ENCODE measurements at places on chromosomes 2 and 18. TPM values are rescaled to one million over a fixed set of nuclear protein-coding genes. Genes with fewer than 3 reads are reported as not detected.

DNA sequence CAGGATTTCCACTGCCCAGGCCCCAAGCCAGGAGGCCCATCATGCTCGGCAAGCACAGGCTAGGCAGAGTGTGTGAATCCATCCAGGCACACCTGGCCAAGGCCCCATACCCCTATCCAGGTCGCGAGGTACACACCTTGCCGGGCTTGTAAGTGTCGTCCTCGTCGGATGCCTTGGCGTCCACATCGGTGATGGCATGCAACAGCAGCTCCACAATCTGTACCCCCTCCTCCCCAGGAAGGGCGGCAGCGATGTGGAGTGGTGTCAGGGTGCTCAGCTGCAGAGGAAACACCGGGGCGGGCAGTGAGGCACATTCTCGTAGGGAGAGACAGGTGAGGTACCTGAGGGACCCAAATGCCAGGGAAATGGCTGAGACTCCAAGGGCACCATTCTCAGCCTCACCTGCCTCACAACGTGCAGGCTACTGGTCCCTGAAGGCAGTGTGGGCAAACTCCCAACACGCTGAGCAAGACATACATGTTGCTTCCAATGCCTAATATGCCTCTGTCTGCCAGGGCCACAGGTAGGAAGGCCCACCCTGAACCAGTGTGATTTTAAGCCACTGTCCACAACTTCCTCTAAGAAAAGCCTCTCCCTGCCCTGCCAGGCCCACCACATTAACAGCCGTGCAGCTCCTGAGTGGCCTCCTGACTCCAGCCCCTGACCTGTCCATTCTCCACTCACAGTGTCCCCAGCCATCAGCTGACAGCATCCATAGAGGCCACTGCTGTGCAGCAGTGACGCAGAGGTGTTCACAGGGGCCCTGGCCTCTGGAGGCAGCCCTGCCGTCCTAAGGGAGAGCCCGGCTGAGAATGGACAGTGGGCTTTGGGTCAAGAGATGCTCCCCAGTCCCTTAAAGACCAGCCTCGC, 44.9 kb downstream of the ANKMY1 start:
- DNase-seq: no peak

- DNase-seq: no peak
These were observed 5.5 kb upstream of the KIF1A start for GRCh38 chr2:240825476-240825875.

DNA sequence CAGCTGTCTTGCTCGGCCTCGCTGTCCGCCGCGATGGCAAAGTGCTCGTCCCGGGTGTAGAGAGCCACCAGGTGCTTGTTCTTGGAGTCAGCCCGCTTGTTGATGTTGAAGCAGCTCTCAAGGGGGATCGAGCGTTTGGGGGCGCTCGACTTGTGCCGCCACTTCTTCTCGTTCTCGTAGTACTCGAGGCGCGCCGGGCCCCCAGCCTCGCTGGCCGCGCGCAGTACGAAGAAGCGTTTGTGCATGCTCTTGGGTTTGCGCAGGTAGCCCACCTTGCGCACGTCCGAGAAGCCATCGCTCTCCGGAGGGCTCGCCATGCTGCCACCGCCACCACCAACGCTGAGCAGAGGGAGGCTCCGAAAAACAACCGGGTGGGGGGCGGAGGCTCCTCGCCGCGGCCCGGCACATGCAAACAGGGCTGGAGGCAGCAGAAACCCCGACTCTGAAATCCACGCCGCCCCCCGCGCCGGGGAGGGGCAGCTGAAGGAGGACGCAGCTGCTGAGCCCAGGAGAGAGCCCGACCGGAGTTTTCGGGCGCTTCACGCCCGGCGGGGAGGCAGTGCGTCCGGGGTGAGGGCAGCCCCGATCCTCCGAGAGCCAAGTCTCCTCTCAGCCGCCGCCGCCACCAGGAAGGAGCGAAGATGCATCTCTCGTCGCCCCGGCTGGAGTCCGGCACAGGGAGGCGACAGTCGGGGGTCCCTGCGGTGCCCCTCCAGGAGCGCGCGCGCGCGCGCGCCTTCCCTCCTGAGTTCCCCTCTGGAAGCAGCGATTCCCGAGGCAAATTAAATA, 1.0 kb downstream of the IRS1 start:
- no peak for DNase-seq

DNA sequence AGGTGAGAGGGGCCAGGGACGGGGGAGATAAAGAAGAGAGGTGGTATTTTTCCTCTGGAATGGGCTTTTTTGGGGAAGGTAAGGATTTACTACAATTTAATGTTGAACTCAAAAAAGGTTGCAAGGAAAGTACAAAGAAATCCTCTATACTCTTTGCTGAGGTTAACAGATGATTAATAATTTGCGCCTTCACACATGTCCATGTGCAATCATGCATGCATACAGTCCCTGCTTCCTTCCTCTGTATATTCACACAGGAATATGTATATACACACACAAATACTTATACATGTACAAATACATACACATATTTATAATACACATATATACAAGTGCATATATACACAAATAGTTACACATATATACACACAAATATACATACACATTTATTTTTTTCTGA, 193.4 kb downstream of the NBAS start:
- no peak for DNase-seq

GRCh38 chr18:47953471-47953931, 23.0 kb upstream of the SMAD2 start:
- DNase-seq: no peak

Gene NUP35
- total RNA-seq: 29.6 TPM

DNA sequence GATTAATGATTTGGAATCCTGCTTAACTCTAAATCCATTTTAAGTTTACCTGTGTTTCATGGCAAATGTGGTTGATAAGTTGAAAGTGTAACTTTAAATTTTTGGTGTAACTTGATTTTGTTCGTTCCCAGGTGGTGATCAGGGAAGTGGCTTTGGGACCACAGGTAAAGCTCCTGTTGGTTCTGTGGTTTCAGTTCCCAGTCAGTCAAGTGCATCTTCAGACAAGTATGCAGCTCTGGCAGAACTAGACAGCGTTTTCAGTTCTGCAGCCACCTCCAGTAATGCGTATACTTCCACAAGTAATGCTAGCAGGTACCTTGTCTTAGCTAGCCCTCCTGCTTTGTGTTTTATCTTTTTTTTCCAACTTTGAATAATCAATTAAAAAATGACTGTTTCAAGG, 62.8 kb downstream of the AGFG1 start:
- no peak for DNase-seq

DNA sequence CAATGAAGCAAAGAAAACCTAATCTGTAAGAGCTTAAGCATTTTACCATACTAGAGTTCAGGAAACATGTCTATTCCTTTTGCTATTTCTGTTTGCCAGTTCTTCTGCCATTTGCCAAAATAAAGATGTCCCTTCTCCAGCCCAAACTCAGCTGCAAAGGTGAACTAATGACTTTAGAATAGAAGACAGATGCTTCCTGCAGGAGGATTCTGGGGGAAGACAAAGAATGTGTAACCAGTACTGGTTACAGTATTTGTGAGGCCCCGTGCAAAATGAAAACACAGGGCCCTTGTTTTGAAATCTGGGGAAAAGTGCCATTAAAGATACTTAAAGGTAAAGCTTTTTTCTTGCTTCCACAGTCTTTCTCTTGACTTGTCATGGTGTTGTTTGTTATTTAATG, 34.3 kb upstream of the MTX2 start:
- no peak for DNase-seq

GRCh38 chr18:14978962-14979535, 231.1 kb downstream of the ANKRD30B start:
- DNase-seq: no peak

GRCh38 chr18:9750112-9750511, 42.0 kb downstream of the RAB31 start:
- no peak for DNase-seq

DNA sequence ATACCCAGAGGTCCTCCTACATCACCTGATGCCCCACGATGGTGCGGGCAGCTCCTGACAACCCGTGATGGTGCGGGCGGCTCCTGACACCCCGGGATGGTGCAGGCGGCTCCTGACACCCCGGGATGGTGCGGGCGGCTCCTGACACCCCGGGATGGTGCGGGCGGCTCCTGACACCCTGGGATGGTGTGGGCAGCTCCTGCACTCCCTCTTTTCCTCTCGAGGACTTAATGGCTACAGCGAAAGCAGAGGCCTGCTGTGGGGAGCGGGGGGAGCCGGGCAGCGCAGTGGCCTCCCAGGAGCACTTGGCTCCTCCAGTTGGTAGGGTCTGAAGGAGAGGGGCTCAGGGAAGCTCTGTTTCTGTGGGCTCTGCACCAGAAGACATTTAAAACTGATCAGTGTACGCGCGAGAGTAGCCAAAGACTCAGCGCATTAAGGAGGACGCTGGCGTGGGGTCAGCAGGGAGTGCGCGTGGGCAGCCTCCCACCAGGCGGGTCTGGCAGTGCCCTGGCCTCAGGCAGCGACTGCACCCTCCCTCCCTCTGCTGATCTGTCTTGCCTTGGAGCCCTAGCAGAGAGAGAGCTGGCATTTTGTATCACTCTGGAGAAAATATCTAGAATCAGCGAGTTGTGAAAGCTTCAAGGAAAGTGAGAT, 464.5 kb upstream of the MYT1L start:
- DNase-seq: no peak

Gene EVA1A
- total RNA-seq: 1.1 TPM

- no peak for DNase-seq
These were observed 63.7 kb downstream of the SLC8A1 start for GRCh38 chr2:40388161-40388560.

DNA sequence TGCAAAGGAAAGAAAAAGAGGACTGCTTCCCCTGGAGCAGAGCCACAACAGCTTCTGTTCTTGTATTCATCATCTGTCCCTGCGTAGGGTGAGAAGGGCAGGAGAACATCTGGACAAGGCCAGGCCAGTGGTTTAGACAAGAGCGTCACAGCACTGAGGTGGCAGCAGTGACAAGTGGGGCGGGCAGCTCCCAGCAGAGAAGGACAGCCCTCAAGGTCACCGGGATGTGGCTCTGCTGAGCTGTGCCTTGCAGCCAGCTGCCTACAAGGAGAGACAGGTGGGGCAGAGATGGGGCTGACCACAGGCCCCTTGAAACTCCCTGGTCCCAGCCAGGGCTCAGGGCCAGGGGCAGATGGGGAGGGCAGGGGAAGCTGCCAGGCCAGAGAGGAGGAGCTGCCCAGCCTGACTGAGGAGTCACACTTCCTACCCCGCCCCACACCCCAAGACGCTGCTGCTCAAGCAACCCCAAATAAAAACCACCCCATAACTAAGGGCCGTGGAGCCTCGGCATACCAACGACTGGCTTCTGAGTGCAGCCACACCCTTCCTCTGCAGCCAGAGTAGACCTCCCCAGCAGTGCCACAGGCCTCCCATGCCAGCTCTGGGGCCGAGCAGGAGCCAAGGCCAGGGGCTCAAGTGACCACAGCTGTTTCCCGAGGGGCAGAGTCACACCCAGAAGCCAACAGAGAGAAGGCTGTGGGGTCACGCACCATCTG, 5.4 kb downstream of the RAB11FIP5 start:
- no peak for DNase-seq

- DNase-seq: no peak
These were observed 33.4 kb upstream of the SKOR2 start for GRCh38 chr18:47284721-47285395.

Gene ABCB11
- not detected for total RNA-seq

DNA sequence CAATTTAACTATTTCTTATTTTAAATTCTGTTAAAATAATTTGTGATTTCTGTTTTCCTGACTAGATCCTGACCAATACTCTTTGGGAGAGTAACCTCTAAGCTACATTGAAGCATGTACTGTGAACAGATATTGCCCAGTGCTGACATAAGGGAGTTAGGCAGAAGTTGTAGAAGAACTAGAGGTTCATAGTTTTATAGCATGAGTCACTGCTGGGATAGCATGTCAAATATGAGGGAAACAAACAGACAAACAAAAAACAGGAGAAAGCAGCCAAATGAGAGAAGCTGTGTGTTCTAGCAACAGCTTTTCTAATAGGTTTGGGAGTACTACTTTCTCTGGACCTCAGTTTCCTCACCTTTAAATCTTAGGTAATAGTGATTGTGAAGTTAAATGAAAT, 72.4 kb downstream of the CERS6 start:
- no peak for DNase-seq

GRCh38 chr2:217901835-217902378, 100.9 kb downstream of the TNS1 start:
- no peak for DNase-seq

Gene ALPI
- total RNA-seq: not detected

DNA sequence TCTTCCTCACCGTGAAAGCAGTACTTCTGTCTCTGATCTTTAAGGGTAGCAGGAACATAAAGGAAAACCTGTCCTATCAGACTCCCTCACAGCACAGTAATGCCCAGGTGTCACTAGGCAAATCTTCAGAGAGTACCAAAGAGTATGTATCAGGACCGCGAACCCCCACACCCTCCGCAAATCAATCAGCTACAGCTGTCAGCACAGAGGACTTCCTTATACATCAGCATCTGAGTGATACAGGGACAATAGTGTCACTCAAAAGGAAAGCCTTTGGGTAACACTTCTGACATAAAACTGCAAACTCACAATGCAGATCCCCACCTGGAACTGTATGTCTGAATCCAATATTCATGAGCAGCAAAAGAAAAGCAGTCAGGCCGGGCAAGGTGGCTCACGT, 2.6 kb downstream of the AFG3L2 start:
- DNase-seq: no peak

GRCh38 chr2:60499651-60500265, 53.7 kb downstream of the BCL11A start:
- DNase-seq: no peak

DNA sequence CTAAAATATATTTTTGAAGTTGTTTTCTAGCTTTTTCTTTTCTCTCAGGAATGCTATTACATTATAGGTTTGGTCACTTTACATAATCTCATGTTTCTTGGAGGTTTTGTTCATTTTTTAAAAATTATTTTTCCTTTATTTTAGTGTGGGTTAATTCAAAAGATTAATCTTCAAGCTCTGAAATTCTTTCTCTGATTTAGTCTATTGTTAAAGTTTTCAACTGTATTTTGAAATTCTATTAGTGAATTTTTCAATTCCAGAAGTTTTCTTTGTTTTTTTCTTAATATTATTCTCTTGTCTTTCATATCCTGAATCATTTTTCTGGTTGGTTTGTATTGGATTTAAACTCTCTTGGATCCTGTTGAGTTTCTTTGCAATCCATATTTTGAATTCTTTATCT, 80.4 kb downstream of the MSTN start:
- no peak for DNase-seq

GRCh38 chr18:41436772-41437171, 518.3 kb upstream of the PIK3C3 start:
- no peak for DNase-seq

DNA sequence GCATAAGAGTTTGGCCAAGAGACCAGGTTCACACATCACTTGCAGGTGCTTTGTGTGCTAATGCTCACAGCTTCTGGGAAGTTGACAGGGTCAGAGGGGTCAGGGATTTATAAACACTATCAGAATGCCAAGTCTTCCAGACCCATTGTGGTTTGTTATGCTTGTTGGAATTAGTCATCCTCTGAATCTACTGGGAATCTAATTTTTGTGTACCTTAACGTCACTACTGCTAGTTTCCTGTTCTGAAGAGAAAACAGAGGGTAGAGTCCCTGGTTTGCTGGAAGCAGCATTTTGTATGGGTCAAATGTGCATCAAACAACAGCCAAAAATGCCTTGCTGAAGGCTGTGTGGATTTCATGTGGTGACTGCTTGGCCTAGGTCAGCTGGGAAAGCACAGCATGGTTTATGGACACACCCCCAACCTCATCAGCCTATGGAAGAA, 33.3 kb downstream of the ANTXR1 start:
- DNase-seq: no peak

All from thoracic aorta (tissue), 2 donors.